ENCODE measurements at places on chromosomes 2 and 18.

GRCh38 chr2:138779406-138779780 lies 797 bp downstream of the NXPH2 start:
- no peak for DNase-seq

GRCh38 chr18:49189772-49190171 lies 239.0 kb upstream of the SMAD7 start:
- DNase-seq = peak; percentile 37

GRCh38 chr2:219362524-219363164 lies 25.1 kb downstream of the DNPEP start:
- peak; percentile 90 for DNase-seq

DNA sequence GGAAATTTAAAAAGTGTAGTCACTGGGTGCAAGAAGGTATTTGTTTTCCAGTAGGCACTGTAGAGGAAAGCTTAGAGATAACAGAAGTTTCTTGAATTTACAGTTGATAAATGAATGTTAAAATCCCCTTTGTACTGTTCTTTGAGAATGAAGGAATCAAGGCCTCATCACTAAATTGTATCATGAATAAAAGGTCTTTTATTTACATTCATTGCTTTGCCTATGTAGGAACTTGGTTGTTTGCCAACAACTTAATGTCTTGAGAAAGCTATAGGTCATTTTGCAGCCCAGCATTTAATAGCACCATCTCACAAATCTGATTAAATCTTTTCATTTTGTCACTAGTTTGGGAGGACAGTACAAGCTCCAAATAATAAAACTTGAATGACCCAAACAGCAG lies 213.9 kb upstream of the ITGA4 start:
- no peak for DNase-seq

- no peak for DNase-seq
Observed at GRCh38 chr2:101771227-101771902, 73.9 kb downstream of the MAP4K4 start.

GRCh38 chr2:118310681-118311429 lies 222.6 kb downstream of the INSIG2 start:
- DNase-seq = peak; percentile 74

DNA sequence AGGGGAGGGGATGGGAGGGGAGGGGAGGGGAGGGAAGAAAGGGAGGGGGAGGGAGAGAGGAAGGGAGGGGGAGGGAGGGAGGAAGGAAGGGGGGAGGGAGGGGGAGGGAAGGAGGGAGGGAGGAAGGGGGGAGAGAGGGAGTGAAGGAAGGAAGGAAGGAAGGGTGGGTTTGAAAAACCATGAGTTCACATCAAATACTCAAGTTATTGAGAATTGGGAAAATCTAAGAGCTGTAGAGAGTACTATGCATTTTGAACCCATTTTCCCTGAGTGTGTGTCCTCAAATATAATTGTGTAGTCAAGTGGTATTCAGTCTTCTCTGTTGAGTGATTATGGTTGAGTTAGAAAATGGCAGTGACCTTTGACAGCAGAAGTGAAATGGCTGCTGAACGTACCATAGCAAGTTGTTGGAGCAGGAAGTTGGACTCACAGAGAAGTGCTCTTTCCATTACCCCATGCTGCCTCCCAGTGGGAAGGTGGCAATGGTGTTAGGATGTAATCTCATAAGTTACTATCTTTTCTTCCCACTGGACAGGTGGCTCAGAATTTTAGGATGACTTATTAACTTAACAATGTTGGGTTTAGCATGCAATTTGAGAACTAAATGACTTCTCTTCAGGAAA lies 214.6 kb downstream of the SETBP1 start:
- DNase-seq = peak; percentile 50

DNA sequence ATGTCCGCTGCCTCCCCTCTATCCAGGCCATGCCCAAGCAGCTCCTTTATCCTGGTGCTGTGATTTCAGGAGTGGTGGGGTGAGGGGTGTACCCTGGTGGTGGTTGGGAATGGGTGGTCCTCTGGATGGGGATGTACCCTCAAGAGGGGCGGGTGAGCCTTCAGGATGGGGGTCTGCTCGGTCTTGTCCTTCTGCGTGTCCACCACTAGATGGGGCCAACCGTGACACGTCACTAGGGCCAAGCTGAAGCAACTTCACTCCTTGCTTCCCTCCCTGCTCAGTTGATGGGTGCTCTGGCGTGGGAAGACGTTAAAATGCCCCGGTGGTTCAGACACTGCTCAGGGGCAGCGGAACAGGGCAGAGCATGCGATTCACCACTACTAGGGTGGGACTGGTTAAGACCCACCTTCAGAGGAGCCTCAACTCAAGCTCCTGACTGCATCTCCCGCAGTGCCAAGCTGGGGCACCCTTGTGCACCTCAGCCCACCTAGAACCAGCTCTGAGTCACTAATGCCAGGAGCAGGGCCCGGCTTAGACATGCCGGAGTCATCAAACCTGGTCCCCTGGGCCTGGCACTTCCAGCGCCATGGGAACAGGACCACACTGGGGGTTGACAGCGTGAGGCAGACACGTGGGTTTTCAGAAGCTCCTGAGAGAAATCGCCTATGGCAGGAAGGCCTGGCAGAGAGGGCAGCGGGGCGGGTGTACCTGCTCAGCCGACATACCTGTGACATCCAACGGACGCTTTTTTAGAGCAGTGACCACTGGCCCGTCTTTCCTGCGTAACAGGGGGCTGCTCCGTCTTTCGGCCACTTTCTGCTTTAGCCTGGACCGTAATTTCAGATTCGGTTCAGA lies 256.7 kb downstream of the HDAC4 start:
- peak; percentile 75 for DNase-seq

- peak; percentile 60 for DNase-seq
Observed at GRCh38 chr18:5237083-5237722, 40.1 kb upstream of the AKAIN1 start.

DNA sequence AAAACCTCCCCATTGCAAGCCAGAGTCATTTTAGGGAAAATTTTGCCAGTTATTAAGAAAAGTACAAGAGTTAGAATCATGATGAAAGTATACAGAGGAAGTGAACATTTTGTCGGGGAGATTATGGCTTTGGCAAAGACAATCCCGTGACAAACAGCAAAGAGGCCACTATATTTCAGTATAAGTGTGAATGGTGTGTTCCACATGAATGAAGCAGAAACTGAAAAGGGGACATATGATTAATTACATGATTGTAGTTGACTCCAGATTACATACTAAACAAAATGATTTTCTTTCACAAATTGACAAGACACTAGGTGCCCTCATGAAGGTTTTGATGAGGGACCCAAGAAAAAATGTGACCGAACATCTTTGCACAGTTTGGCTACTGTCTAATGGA lies 42.0 kb downstream of the SP140 start:
- no peak for DNase-seq

GRCh38 chr18:7303316-7304060 lies 72.6 kb downstream of the LRRC30 start:
- no peak for DNase-seq

DNA sequence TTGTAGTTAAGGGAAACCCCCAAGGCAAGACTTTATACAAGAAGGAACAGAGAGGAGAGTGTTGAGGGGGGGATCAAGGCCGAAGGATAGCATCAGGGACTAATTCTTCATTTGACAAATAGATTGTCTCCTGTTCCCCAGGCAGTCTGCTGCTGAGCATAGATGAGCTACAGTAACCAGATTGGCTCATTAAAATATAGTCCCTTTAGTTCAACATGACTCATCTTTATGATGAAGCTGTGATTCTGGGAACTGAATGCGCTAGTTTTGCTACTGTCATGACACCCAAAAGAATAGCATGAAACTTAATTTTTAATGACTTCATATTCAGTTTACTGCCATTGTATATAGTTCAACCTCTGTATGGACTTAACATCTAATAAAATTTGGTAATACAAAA lies 35.5 kb downstream of the TMEFF2 start:
- DNase-seq = no peak

GRCh38 chr18:1014509-1014908 lies 109.8 kb downstream of the ADCYAP1 start:
- no peak for DNase-seq

- DNase-seq = peak; percentile 53
Observed at GRCh38 chr2:191049728-191050639, 36.0 kb upstream of the STAT1 start.

DNA sequence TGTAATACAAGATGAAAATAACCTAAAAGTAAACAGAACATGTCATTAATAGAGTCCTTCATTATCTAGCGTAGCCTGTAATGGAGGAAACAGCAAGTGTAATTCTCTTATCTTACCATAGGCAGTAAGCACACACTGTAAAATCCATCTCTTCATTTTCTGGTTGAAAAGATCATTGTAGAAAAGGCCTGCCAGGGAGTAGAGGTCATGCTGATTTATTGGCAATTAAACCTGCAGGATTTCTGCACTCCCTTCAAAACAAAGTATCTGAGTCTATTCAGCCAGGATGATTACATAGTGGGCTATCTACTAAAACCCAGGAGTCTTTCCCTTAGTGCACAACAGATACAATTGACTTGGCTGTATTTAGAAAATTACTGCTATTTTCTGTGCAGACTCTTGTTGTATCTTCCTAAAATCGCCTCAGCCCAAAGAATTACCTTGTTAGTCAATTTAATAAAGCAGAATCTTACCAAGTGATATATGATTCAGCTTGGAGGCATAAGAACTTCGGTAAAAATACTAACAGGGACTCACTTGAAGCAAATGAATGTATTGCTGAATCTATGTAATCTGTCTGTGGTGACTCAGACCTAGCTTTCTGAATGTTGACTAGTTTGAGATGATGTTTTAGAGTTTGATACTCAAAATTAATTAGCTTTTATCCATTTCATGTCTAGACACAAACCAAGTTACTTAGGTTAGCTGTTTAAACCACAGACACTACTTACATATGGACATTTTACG lies 250.4 kb upstream of the STON1 start:
- DNase-seq = no peak

DNA sequence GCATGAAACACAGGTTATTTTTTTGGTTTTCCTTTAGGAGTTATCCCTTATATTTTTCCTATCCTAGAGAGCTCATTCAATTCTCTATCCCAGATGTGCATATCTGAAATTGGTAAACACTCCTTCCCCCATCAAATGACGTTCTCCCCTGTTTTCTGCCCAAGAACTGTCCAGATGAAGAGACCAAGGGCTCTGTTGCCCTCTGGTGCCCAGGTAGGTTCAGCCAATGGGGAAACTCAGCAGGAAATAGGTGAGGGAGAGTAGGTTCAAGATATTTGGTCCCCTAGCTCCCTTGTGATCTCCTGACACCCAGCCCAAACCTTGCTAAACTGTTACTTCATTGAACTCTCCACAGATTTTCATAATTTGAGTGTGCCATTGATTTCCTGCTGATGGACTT lies 14.1 kb upstream of the INO80C start:
- no peak for DNase-seq

- no peak for DNase-seq
Observed at GRCh38 chr2:240350696-240351087, 84.8 kb upstream of the GPC1 start.
